MM.1S (cell line): ENCODE measurements at places on chromosomes 2 and 18.

- no peak overlapping the region for H3K4me3 ChIP-seq
- H3K4me1 ChIP-seq: no peaks in the 10 kb centered on the region
- no peaks in the 10 kb centered on the region for H3K36me3 ChIP-seq
- no peak overlapping the region for H3K27ac ChIP-seq
- H3K27me3 ChIP-seq: no peaks in the 10 kb centered on the region
Observed at GRCh38 chr2:103605071-103605780, 843.4 kb downstream of the TMEM182 start.

DNA sequence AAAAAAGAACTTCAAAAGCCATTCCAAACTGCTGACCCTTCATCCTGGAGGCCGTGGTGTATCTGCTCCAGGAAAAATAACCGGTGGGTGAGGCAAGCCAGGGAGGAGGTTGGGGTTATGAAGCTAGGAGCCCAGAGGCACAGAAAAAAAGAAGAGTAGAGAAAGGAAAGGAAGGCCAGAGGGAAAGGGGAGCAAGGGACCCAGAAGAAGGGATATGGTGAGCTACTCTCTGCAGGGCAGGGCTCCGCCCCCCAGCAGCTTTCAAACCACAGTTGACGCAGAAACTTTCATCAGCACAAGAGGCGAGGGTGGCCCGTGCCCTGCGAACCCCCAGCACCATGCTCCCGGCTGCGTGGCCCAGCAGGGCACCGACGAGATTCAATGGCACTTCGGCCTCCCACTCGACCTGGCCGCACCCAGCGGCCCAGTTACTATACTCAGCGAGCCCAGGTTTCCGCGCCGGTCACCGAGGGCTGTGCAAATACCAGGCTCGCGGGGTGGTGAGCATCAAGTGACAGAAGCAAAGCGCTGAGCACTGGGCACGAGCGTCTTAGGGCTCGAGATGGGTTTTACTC, 665 bp downstream of the MCM6 start:
- peaks cover 10% of the 10 kb centered on the region for H3K4me1 ChIP-seq
- H3K27me3 ChIP-seq: no peaks in the 10 kb centered on the region
- peak overlapping the region; percentile 95 for H3K4me3 ChIP-seq
- H3K36me3 ChIP-seq: no peaks in the 10 kb centered on the region; the same call in 1 of the 2 replicates
- peak overlapping the region; percentile 82 for H3K27ac ChIP-seq

DNA sequence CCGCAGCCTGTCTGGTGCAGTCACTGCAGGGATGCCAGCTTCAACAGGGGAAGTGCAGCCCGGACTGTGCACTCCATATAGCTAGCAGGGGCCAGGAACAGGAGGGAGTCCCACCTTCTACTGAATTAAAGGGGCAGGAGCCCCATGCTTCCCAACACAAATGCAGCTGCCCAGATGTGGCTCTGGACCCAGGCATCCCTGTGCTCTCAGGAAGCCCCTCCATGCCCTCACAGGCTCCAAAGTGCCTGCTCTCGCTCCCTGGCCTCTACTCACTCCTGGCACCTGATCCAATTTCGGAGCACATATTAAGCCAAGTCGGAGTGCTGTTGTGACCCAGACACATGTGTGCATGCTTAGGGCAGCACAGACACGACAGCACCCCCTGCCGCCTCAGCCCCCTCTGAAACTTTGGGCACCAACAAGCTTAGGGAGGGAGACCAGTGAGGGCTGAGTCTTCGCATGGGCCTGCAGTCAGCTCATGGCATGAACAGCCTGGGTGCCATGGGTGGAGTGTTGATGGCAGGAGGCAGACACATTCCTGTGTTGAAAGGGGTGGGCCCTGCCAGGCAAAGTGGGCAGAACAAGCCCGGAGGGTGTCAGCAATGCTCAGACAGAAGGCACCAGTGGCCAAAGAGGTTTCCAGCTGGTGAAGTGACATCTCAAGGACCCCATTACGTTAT, 83.5 kb downstream of the ZNF804A start:
- H3K27me3 ChIP-seq: no peaks in the 10 kb centered on the region
- no peaks in the 10 kb centered on the region for H3K4me1 ChIP-seq
- no peaks in the 10 kb centered on the region for H3K36me3 ChIP-seq
- DNase-seq: no peak
- H3K4me3 ChIP-seq: no peak overlapping the region

GRCh38 chr2:3778851-3779495, 75.6 kb downstream of the DCDC2C start:
- no peaks in the 10 kb centered on the region for H3K4me1 ChIP-seq
- no peak overlapping the region for H3K4me3 ChIP-seq
- no peaks in the 10 kb centered on the region for H3K36me3 ChIP-seq
- DNase-seq: no peak
- H3K27me3 ChIP-seq: no peaks in the 10 kb centered on the region

GRCh38 chr2:219460424-219460926, 25.8 kb downstream of the SPEG start:
- H3K4me3 ChIP-seq: no peak overlapping the region
- H3K36me3 ChIP-seq: no peaks in the 10 kb centered on the region
- no peak overlapping the region for H3K27ac ChIP-seq
- H3K4me1 ChIP-seq: no peaks in the 10 kb centered on the region
- H3K27me3 ChIP-seq: peaks cover 15% of the 10 kb centered on the region

GRCh38 chr2:121587131-121587530, 56.5 kb downstream of the RNU4ATAC start:
- H3K27ac ChIP-seq: no peak overlapping the region
- H3K36me3 ChIP-seq: no peaks in the 10 kb centered on the region
- DNase-seq: no peak
- no peak overlapping the region for H3K4me3 ChIP-seq
- H3K4me1 ChIP-seq: no peaks in the 10 kb centered on the region

DNA sequence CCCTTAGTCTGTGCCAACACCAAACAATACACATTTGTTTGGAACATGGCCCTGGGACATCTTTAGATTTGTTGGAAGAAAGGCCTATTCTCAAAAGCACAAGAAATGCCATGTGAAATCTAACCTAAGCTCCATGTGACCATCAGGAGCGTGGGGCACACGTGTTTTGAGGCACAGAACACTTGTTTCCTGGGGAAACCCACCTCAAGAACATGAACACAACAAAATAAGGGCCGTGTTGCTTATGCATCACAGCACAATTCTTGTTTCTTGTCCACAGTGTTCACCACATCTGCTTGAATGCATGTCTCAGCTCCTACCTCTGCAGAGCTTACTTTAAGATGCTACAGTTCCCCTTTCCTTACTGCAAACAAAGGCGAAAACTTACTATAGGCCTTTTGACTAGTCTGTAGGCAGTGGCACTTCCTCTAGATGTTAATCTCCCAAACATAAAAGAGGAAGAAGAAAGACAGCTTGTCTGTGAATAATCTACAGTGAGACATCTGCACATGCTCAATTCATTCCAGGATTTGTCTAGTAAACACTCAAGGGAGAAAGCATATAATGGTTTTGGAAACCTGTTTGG, 165.0 kb downstream of the ANKRD44 start:
- no peaks in the 10 kb centered on the region for H3K36me3 ChIP-seq
- no peak overlapping the region for H3K4me3 ChIP-seq
- DNase-seq: no peak
- H3K27me3 ChIP-seq: no peaks in the 10 kb centered on the region
- no peak overlapping the region for H3K27ac ChIP-seq

DNA sequence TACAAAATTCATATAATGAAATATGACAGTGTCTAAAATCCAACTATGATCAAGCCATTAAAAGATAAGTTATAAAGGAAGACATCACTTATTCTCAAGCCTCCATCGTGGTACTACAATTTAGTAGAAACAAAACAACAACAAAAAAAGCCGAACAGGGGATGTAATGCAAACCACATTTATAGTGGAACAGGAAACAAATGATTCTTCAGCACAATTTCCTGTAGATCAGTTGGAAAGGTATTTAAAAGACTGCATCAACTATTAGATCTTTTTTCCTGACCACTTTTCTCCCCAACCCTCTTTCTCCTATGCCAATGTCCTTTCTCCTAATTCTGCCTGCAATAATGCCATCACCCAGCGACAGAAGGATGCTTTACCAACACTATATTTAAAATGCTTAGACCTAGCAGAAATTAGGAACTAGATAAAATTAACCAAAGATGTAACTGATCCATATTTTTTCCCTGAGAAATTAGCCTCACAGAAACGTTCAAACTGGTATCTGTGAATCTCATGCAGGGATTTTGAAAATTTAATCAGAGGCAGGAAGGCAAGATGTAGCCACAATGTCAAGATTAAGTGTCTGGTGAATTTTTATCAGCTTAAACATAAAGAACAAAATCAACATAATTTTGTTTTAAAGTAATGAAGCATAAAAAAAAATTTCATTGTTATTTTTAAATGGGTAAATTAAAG, 271.4 kb downstream of the TCF4 start:
- H3K27ac ChIP-seq: peak overlapping the region; percentile 30; the same call in 1 of the 2 replicates
- H3K36me3 ChIP-seq: no peaks in the 10 kb centered on the region
- H3K4me3 ChIP-seq: peak overlapping the region; percentile 35
- peaks cover 10% of the 10 kb centered on the region for H3K4me1 ChIP-seq

GRCh38 chr18:34647251-34647650, 62.8 kb upstream of the DTNA start:
- no peak overlapping the region for H3K27ac ChIP-seq
- DNase-seq: no peak
- no peaks in the 10 kb centered on the region for H3K36me3 ChIP-seq
- H3K27me3 ChIP-seq: no peaks in the 10 kb centered on the region
- H3K4me3 ChIP-seq: no peak overlapping the region

- H3K4me3 ChIP-seq: no peak overlapping the region
- H3K36me3 ChIP-seq: no peaks in the 10 kb centered on the region
- no peaks in the 10 kb centered on the region for H3K27me3 ChIP-seq
- no peaks in the 10 kb centered on the region for H3K4me1 ChIP-seq
- H3K27ac ChIP-seq: no peak overlapping the region
- no peak for DNase-seq
Observed at GRCh38 chr2:9050122-9050809, 46.8 kb upstream of the MBOAT2 start.

DNA sequence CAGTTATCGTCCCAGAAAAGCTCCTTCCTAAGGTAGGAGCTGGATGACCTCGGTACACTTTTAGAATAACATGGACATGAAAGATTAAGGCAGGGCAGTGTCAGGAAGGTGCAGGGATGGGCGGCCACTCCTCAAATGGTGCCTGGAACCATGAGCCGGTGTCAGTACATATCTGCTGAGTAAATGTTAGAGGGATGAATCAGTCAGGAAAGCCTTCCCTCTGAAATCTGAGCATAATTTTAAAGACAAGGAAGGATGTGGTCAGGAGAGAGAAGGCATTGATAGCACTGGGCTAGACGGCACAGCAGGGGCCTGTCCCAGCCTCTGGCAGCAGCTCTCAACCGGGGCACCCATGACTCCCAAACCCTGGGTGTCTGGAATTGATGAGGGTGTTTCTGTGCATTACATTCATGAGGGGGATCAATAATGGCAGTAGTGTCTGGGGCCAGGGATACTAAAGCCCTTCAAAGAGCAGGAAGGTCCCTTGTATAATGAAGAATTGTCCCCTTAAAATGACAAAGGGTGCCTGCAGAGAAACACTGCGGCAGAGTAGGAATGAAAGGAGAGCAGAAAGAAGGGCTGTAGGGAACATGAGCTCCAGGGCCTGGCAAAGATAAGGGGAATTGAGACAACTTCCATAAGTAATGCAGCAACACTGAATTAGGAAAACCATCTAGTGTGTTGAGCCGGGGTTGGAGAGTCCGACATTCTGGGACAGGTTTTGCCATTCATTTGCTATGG, 162.3 kb upstream of the REV1 start:
- no peak overlapping the region for H3K4me3 ChIP-seq
- no peak overlapping the region for H3K27ac ChIP-seq
- no peaks in the 10 kb centered on the region for H3K27me3 ChIP-seq
- no peaks in the 10 kb centered on the region for H3K36me3 ChIP-seq
- H3K4me1 ChIP-seq: no peaks in the 10 kb centered on the region

DNA sequence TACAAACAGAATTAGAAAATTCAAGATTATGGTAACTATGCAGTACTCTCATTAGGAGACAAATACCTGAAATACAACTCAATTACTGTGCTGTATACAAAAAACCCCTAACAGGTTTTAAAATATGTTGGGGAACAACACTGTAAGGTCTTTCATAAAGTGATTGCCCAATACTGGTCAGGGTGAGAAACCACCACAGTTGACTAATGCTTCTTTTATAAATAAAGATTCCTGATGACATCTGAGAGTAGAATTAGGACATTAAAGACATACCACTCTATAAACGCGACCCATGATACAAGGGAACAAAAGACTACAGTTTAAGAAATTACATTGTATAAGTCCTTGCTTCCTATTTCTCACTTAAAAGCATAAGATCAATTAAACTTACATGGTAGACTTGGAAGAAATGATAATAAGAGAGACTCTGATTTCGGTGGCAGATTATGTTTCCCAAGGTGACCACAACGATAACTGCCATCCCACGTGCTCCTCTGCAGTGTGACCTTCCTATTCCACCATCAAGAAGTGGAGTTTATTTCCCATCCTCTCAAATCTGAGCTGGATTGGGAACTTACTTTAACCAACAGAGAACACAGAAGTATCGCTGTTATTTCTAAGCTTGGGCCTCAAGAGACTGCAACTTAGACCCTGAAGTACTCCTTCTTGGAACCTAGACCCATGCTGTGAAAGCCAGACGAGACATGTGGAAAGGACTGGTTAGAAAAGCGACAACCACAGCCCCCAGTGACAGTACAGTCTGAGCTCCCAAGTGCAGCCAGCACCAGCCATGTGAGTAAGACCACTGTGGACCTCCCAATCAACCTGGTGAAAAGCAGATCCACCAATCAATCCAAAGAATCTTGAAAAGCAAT, 52.3 kb downstream of the ZNF521 start:
- H3K4me3 ChIP-seq: no peak overlapping the region

DNA sequence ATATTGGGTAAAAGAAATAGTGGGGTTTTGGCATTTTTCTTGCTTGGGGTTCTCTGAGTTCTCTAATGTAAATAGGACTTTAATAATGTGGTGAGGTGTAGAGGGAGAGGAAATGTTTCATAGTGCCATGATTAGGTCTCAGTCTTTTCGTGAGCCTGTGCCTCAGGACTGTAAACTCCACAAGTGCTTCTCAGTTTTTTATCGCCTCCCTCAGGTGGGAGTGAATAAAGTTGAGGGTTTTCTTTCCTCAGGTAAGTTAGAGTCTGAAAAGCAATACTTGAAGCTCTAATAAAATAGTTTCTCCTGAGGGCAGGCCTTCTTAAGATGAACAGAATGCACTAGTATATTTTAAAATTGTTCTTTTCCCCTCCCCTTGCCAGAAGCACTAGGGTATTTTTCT, 243.1 kb upstream of the SETBP1 start:
- no peak for DNase-seq
- no peak overlapping the region for H3K4me3 ChIP-seq
- no peaks in the 10 kb centered on the region for H3K27me3 ChIP-seq
- H3K4me1 ChIP-seq: no peaks in the 10 kb centered on the region
- H3K27ac ChIP-seq: no peak overlapping the region

DNA sequence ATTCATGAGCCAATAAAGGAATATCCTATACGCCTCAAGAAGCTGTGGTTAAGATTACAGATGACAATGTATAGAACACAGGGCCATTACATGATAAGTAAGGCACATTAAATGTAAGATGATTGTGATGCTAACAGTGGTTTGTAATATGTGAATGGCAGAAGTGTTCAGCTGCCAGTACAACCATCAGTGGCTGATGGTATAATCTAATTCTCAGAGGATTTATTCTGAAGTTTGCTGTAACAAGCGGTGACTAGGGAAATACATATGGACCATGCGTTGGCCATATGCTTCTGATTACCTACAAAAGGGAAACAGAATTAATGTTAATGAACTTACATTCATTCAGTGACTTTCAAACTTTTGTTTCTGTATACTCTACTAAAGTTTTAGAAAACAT, 750.8 kb upstream of the KLHL29 start:
- H3K4me3 ChIP-seq: no peak overlapping the region
- H3K27ac ChIP-seq: no peak overlapping the region
- DNase-seq: no peak
- H3K4me1 ChIP-seq: no peaks in the 10 kb centered on the region

GRCh38 chr2:136116151-136116812, 1.7 kb downstream of the CXCR4 start:
- peaks cover 19% of the 10 kb centered on the region for H3K36me3 ChIP-seq
- peaks cover 24% of the 10 kb centered on the region for H3K27me3 ChIP-seq
- H3K4me3 ChIP-seq: peak overlapping the region; percentile 85
- peaks cover 12% of the 10 kb centered on the region for H3K4me1 ChIP-seq
- peak; percentile 51 for DNase-seq
